ENCODE measurements at places on chromosomes 13 and 19.

DNA sequence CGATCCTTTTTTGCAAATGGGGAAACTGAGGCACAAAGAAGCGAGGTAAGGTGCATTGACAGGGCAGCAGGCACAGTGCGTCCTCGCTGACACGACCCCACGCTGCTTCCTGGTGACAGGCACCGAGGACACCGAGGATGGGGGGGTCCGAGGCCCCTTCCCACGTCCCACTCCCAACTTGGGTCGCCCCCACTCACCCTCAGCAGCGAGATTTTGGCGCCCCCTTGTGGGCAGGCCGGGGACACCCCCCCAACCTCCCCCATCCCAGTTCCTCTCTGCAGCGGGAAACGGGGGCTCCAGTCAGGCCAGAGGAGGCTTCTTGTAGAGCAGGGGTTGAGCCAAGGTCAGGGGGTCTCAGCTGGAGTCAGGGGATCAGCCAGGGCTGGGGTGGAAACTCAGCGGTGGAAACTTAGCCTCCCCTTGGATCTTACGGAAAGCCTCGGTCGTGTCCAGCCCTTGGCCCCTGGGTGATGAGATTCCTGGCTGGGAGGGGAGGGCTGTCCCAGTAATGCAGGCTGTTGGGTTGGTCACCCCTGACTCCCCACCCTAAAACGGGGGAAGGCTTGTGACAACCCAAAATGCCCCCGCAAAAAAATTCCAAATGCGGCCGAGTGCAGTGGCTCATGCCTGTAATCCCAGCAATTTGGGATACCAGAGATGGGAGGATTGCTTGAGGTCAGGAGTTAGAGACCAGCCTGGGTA, 8.2 kb downstream of the SMIM24 start:
- DNase-seq: no peak

DNA sequence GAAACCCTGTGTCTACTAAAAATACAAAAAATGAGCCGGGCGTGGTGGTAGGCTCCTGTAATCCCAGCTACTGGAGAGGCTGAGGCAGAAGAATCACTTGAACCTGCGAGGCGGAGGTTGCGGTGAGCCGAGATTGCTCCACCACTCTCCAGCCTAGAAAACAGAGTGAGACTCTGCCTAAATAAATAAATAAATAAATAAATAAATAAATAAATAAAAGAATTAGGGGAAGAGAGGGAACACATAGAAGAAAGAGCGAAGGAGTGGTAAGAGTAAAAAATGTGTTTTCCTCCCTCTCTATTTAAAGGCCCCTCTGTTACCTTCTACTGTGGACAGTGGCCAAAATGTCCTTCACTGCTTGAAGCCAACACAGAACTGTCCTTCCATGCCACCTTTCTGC, 103.9 kb upstream of the SOX21 start:
- DNase-seq: no peak

GRCh38 chr19:33697766-33698165, 76.0 kb downstream of the CHST8 start:
- no peak for DNase-seq

- no peak for DNase-seq
These were observed 12.6 kb downstream of the ZNF888 start for GRCh38 chr19:52910648-52911047.

GRCh38 chr19:17052439-17052838, 22.8 kb downstream of the HAUS8 start:
- peak; percentile 29 for DNase-seq

DNA sequence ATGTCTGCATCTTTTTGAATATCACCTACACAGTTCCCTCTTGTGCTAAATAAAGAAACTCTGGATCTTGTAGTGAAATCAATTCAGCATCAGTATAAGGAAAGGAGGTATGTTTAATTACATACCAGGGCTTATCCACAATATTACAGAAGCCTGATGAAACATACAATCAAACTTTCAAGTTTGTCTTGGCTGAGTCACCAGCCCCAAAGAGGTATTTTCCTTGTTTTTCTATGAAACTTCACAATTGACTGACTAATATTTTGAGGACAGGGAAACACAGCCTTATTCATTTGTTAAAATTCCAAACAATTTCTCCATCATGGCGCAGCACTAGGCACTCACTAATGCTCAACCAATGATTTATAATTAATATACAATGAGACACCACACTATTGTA, 952.4 kb downstream of the PCDH17 start:
- DNase-seq: no peak

- no peak for DNase-seq
These were observed 19.7 kb downstream of the ACOD1 start for GRCh38 chr13:76968041-76968440.

- DNase-seq: peak; percentile 74
These were observed at the start of gene ZNF480 for GRCh38 chr19:52296773-52297600. Gene ZNF480, plus strand, starts transcription at chr19:52297169. Its CDS starts 3,244 bp downstream, at chr19:52300413.

DNA sequence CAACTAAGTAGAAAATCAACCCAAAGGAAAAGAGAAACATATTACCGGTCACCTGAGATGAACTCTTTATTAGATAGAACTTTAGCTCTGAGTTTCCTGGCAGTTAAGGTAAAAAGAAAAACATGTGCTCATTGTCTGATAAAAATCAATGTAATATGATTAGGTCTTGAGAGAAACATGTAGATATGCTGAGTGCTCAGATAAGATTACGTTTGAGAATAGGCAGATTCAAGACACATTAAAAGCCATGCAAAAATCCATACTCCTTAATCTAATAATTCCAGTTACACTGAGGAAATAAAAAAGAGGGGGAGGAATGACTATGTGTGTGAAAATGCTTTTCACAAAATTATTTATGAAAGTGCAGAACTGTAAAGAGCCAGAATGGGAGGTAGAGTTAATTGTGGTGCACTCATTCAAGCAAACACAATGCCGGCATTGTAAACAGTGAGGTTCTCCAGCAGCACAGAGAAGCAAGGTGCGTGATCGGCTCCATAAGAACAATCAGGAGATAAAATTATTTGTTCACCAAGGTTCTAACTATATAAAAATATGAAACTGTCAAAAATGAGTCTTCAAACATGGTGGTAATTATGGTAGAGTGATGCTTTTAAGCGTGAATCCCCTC, 88.8 kb downstream of the MBNL2 start:
- DNase-seq: no peak

GRCh38 chr19:53703361-53703760, 71.6 kb downstream of the DPRX start:
- DNase-seq: no peak

- peak; percentile 66 for DNase-seq
These were observed 10.4 kb upstream of the KLF16 start for GRCh38 chr19:1873524-1874473.

- peak; percentile 64 for DNase-seq
These were observed 6.3 kb downstream of the ERICH4 start for GRCh38 chr19:41449079-41449864.

GRCh38 chr13:91154558-91155353, 192.7 kb upstream of the MIR17HG start:
- DNase-seq: peak; percentile 58

GRCh38 chr13:98214707-98215106, 37.6 kb upstream of the RNF113B start:
- DNase-seq: no peak

GRCh38 chr13:48500652-48501197, 32.2 kb downstream of the RCBTB2 start:
- DNase-seq: peak; percentile 94

DNA sequence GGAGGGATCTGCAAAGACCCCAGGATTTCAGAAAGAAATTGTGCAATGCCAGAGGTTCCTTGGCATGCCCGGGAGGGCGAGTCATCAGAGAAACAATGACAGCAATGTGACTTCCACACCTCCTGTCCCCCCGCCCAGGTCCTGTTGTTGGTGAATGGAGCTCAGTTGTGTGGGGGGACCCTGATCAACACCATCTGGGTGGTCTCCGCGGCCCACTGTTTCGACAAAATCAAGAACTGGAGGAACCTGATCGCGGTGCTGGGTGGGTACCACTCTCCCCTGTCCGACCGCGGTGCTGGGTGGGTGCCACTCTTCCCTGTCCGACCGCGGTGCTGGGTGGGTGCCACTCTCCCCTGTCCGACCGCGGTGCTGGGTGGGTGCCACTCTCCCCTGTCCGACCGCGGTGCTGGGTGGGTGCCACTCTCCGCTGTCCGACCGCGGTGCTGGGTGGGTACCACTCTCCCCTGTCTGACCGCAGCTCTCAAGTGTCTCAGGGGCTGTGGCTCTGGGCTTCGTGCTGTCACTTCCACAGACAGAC, 5.2 kb upstream of the F10 start:
- no peak for DNase-seq

GRCh38 chr13:107642831-107643230, 572.5 kb downstream of the LIG4 start:
- no peak for DNase-seq

DNA sequence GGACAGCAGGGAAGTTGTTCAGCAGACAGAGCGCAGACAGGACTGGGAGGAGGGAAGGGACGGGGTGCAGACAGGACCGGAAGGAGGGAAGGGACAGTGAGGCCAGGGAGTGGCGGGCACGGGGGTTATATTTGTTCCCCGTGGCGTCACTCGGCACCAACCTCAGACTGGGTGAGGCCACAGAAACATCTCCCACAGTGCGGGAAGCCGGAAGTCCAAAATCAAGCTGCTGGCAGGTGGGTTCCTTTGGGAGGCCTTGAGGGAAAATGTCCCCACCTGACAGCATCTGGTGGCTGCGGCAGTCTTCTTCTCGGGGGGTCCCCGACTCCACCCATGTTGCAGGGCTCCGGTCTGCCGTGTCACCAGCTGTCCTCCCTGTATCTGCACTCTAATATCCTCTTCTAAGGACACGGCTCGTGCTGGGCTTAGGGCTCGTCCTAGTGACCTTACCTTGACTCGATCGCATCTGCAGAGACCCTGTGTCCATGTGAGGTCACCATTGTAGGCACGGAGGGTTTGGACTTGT, 133.0 kb downstream of the STK24 start:
- no peak for DNase-seq

DNA sequence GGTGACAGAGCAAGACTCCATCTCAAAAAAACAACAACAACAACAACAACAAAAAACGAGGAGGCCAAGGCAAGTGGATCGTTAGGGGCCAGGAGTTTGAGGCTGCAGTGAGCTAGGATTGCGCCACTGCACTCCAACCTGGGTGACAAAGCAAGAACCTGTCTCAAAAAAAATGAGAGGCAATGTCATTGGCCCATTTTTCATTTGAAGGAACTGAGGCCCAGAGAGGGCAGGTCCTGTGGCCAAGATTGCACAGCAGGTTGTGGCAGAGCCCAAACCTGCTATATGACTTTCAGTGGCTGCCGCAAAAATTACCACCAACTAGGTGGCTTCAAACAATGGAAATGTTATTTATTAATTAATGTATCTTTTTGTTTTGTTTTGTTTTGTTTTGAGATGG, 5.5 kb downstream of the PIK3R2 start:
- no peak for DNase-seq

DNA sequence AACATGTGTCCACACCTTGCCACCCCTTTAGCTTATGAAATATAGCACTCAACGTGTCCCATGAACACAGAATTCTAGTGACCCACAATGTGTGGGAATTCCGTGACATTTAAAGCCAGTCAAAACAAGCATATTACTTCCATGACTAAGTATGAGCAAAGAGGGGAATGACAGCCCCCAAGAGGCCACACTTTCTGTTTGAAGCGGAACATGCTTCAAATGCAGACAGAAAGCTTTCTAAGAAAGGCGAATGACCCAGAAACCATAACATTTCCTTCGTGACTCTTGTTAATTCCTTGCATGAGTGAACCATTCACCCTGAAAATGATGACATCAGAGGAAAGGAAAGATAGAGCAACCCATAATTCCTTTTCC, 122.0 kb upstream of the FNDC3A start:
- DNase-seq: no peak

DNA sequence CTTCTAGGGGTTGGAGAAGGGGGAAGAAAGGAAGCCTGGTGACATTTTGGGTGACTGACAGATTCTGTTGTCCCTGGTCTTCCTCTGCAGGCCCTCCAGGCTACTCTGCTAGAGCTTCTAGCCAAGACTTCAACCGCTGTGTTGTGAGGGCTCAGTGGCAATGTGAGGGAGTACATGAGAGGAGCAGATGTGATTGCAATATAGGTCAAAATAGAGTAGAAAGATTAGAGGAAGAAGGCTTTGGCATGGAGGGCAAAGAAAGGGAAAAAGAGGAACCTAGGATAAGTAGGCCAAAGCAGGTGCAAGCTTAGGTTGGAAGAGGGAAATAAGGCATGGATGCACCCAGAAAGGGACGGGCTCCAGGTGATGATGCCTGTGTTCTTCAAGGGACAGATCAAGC, 216.9 kb downstream of the RGCC start:
- DNase-seq: peak; percentile 65

GRCh38 chr13:50158385-50159165, 143.3 kb downstream of the KCNRG start:
- no peak for DNase-seq

GRCh38 chr19:29309637-29310036, 96.7 kb upstream of the UQCRFS1 start:
- no peak for DNase-seq

- DNase-seq: no peak
These were observed 56.6 kb downstream of the CEBPG start for GRCh38 chr19:33429891-33430673.

DNA sequence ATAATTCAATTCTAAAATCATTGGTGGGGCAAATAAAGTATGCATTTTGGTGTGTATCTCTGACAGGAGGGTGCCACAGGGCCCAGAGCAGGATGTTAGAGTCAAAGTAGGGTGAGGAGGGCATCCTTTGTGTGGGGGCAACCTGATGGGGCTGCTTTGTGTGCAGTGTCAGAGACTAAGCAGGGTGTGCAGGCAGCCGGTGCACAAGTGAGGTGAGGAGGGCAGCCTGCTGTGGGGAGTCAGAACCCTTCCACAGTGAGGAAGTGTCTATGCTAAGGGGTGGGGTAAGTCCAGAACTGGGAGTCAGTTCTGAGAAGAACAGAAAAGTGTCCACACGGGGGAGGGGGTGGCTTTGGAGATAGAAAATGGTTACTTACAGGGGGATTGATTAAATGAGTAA, 40.7 kb downstream of the RB1 start:
- DNase-seq: no peak

DNA sequence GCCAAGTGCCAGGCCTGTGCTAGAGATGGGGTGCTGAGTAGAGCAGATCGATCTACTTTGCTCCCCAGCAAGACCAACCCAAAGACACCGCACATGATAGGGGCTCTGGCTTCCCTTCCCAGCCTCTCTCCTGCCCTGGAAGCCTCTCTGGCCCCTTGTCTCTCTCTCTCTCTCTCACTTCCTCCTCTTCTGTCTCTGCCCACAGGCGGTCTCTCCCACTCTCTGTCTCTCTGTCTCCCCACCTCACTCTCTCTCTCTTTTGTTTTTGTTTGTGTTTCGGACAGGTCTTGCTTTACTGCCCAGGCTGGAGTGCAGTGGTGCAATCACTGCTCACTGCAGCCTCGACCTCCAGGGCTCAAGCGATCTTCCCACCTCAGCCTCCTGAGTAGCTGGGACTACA, 1.3 kb downstream of the SELENOV start:
- DNase-seq: no peak

All from HL-60 (cell line).